Astrocyte of the spinal cord (primary cell): ENCODE measurements at places on chromosomes 16 and 17.

- peak; percentile 50 for DNase-seq
Observed at GRCh38 chr17:44547625-44548267, 9.5 kb upstream of the FZD2 start.

DNA sequence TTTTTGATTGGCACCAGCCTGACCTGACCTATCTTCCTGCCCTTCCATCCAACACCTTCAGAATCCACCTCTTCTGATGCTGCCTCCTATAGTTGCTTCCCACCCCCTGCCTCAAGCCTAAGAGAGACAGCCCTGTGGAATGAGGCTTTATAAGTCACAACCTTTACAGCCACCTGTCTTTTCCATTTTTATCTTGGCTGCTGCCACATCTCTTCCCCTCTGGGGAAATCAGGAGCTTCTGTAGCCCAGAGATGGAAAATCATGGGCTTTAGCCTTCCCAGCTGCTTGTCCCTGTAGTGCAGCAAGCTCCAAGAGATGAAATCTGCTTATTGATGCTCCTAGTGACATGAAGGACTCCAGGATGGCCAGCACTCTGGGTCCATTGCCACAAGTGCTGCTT is 18.7 kb downstream of the PHAF1 start:
- no peak for DNase-seq

GRCh38 chr17:83136931-83137330 is 57.5 kb downstream of the METRNL start:
- DNase-seq = no peak

DNA sequence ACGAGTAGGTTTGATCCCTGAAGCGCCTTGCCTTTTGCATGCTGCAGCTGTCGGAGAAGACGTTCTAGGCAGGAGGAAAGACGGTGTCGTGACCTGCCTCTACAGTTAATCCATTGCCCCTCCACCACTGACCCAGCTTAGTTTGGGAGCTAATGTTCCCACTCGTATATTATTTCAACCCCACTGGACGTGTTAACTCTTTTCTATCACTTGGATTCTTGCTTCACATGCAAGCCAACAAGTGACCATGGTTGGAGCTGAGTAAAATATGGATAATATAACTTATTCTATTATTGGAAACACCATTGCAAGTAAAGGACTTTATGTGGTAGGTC is 681 bp downstream of the CALCOCO2 start:
- DNase-seq = no peak

GRCh38 chr16:51854401-51854951 is 692.5 kb downstream of the TOX3 start:
- peak; percentile 39 for DNase-seq
